Fibroblast of villous mesenchyme (primary cell): ENCODE measurements at places on chromosomes 12 and 14. TPM values are rescaled to one million over a fixed set of nuclear protein-coding genes. Genes with fewer than 3 reads are reported as not detected.
A peak's percentile ranks its signal among the peaks of the same experiment; 100 is the strongest.

GRCh38 chr14:75832621-75833297, 149.0 kb downstream of the TGFB3 start:
- peak; percentile 51 for DNase-seq

- no peak for DNase-seq
These were observed 145.7 kb downstream of the C12orf42 start for GRCh38 chr12:103350116-103350515.

DNA sequence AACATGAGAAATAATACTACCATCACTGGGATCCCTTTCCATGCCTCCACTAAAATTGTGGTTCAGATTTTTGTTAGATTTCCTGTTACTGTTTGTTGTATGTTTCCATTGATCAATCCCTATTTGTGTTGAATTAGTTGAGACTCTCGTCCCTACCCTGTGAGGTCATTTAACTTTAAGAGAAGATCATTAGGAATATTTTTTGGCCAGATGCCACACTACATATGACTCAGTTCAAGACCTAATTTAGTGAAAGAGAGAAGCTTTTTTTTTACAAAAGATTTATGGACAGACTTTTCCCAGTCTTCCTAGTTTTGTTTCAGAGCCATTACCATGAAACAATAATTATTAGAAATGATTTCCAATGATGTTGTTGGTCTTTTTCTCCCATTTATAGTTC, 35.5 kb downstream of the CPSF6 start:
- peak; percentile 8 for DNase-seq

GRCh38 chr12:77594366-77594765, 236.3 kb upstream of the NAV3 start:
- no peak for DNase-seq

DNA sequence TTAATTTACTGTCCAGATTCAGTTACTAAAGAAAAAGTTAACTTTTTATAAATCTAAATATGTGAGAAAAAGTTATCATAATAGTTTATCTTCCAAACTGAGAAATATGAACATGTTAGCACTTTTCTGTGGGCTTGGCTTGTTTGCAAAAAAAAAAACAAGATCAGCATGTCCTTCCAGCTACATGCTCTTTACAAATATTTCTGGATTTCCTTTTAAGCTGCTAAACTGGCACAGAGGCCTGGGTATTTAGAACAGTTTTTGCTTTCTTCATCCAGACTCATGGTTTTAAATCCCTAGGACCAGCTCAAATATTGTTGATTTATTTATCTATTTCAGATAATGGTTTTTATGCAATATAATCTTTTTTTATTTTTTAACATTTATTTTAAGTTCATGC, 1444.5 kb upstream of the FLRT2 start:
- no peak for DNase-seq

DNA sequence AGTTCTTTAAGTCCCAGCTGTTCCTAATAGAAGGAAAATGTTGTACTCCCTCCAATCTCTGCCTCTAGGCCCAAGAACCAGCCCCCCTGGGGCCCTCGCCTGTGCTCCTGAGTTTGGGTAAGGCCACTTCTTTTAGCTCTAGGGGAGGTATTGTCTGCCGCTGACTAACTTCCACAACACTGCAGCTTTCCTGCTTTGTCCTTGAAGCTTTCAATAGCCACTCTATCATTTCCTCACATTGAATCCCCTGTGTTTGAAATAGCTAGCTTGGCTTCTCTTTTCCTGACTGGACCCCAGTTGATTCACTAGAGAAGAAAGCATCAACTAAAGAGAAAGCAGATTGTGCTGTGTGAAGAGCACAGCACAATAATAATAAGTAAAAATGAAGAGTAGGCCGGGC, 28.8 kb downstream of the KRT80 start:
- DNase-seq = no peak

- no peak for DNase-seq
These were observed 192.2 kb upstream of the C14orf180 start for GRCh38 chr14:104387022-104388010.

The RTN1 gene
- total RNA-seq = 0.43 and 0.64 TPM in 2 replicates

The FSCB gene
- total RNA-seq = under 0.01 TPM in 1 of 2 replicates, not detected in the other

- no peak for DNase-seq
These were observed 2.4 kb downstream of the AKT1 start for GRCh38 chr14:104792945-104793702.

- peak; percentile 50 for DNase-seq
These were observed 40.5 kb upstream of the C14orf132 start for GRCh38 chr14:95998656-95999055.

The NOVA1 gene
- total RNA-seq = 1.9 and 6.9 TPM in 2 replicates

GRCh38 chr12:115088328-115088994, 404.5 kb upstream of the TBX3 start:
- DNase-seq = no peak

- peak; percentile 84 for DNase-seq
These were observed 27.9 kb upstream of the ATP2A2 start for GRCh38 chr12:110253176-110253575.

The CELA1 gene
- not detected in 2 replicates for total RNA-seq

- DNase-seq = no peak
These were observed 283.6 kb downstream of the PCNX1 start for GRCh38 chr14:71190770-71191374.

- DNase-seq = peak; percentile 81
These were observed 81.4 kb downstream of the BBS10 start for GRCh38 chr12:76266797-76267196.

The BCDIN3D gene
- total RNA-seq = 2.9 and 3.5 TPM in 2 replicates

DNA sequence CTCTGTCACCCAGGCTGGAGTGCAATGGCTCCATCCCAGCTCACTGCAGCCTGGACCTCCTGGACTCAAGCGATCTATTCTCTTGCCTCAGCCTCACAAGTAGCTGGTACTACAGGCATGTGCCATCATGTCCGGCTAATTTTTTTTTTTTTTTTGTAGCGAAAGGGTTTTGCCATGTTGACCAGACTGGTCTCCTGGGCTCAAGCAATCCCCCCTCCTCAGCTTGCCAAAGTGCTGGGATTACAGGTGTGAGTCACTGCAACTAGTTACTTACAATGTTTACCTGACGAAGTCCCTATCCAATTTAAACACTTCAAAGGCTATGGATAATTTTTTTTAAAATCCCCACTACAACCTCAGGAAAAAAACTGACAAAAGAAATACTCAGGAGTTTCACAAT, 1.8 kb downstream of the KRR1 start:
- DNase-seq = no peak

DNA sequence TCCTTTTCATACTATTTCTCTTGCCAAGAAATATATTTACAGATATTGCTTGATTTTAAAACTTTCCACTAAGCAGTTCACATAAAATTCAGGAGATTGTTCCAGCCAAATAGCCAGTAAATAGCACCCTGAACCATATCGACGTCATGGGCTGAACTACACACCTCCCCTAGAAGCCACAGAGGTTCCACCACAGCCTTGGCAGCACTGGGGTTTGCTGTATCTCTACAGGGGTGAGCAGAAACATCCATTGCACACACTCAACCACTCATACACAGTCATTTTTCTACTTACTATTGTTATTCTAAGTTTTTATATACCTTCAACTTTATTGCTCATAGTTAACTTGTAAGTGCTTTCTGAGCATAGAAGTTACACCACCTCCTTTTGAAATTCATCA, 8.1 kb upstream of the EIF2S3B start:
- peak; percentile 50 for DNase-seq

- DNase-seq = no peak
These were observed 44.2 kb downstream of the TTC8 start for GRCh38 chr14:88868558-88869159.

The STAT2 gene
- total RNA-seq = 232 and 296 TPM in 2 replicates

The TAS2R42 gene
- total RNA-seq = not detected in 2 replicates
